ENCODE measurements at places on chromosomes 4 and X.

GRCh38 chrX:9885150-9885549 is 82.0 kb upstream of the CLDN34 start:
- no peak for DNase-seq

- no peak for DNase-seq
Observed at GRCh38 chrX:41909068-41909467, 14.3 kb downstream of the CASK start.

DNA sequence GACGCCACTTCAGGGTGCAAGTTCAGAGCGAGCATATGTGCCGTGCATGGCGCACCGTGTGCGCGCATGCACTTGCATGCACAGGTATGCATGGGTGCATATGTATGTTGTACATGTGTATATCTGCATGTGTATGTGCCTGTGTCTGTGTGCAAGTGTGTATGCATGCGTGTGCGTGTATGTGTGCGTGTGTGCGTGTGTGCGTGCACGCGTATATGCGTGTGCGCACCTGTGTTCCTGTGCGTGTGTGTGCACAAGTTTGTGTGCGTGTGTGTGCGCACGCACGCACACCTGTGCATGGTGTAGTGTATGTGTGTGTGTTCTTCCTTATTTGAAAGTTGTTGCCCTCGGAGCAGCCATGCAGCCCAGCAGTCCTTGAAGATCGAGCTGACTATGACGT is 76.8 kb downstream of the GPR143 start:
- no peak for DNase-seq

DNA sequence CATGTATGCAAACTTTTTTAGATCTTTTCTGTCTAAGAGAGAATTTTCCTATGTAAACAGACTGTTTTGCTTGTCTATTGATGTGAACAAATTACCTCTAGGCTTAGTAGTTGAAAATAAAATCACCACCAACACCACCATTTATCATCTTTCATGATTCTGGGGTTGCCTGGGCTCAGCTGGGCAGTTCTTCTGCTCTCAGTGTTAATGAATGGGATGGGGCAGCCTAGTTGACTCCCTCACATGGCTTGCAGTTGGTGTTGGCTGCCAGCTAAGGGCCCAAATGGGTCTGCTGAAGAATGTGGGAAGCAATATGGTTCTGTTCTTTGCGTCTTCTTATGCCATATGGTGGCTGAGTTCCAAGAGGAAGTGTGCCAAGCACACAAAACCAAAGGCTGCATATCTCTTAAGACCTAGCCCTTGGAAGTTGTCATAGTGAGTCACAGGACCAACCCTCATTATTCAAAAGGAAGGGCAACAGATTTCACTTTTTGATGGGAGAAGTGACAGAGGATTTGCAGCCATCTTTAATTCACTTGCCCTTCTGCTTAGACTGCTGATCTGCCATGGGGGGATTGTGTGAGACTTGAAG is 17.9 kb downstream of the REELD1 start:
- DNase-seq = no peak

DNA sequence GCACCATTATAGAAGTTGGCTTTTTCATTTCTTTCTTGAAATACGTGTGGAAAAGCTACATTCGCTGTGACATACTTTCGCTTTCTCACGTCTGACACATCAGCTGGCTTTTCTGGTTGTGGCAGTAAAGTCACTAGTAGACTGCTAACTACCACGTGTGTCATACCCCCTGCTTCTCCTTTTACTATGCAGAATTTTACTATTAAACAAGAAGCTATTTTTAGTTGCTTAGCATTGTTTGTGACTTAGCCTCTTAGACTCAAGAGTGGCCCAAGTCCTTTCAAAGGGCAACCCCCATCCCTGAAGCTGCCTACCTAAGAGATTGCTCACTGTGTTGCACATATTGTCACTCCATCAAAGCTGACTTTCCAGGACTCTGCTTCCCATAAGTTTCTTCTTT is 2.1 kb upstream of the IL2 start:
- DNase-seq = no peak

GRCh38 chr4:128009428-128009827 is 44.2 kb downstream of the ABHD18 start:
- no peak for DNase-seq

- DNase-seq = no peak
Observed at GRCh38 chr4:99991741-99992140, 41.7 kb upstream of the H2AZ1 start.

GRCh38 chrX:2484721-2485648 is 15.8 kb downstream of the DHRSX start:
- no peak for DNase-seq

DNA sequence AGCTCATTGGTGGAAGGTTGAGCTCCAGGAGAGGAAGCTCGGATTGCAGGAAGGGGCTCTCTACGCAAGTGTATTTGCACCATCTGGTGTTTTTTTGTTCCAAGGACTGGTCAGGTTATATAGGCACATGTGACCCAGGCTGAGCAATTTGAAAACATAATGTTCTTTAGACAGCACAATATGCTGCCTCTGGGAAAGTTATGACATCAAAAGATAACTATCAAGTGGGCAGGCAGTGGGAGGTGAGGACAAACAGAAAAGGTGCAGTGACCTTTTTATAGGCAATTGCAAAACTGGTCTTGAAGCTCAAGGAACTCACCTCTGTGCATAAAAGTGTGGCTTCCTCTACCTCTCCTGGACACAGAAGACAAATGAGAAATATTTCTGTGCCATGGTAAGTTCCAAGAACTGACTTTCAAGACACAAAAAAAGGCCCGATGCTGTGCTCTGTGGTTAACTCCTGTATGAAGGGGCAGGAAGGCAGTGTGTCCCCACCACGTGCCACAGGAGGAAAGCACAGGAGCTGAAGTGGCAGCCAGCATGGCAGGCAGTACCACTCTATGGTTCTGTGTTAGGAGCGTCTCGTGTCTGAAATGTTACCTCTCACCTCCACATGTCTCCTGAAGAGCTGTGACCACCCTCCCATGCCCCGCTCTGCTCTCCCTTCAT is 128.6 kb downstream of the SHROOM3 start:
- no peak for DNase-seq

DNA sequence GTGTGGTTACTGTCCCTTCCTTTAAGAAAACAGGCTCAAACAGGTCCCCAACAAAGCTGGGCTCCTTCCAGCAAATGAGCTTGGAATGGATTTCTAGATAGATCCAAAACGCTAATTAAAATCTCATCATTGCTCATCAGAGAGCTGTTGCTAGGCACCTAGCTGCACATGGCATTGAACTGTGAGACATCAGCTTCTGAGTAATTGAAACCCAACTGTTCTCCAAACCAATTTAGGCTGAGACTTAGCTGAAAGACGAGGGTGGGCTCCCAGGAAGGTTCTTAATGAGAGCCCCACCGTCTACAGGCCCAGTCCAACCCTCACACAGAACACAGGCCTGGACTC is 59.1 kb downstream of the FAM184B start:
- DNase-seq = no peak

DNA sequence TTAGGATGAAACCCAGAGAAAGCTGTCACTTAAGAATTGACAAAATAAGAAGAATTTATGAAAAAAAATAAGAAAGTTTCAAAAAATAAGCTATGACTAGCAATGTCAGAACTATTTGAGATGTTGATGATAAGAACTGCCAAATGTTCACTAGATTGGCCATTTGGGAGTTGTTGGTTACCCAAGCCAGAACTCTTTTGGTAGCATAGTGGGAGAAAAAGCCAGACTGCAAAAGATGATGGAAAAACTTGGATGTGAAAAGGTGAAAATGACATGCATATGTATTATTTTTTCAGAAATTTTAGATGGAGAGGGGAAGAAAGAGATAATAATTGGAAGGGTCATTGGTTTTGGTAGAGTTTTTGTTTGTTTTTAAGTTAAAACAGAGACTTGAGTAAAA is 397.2 kb upstream of the ATOH1 start:
- no peak for DNase-seq

GRCh38 chrX:96685210-96686099 is 813 bp downstream of the DIAPH2 start:
- DNase-seq = no peak

DNA sequence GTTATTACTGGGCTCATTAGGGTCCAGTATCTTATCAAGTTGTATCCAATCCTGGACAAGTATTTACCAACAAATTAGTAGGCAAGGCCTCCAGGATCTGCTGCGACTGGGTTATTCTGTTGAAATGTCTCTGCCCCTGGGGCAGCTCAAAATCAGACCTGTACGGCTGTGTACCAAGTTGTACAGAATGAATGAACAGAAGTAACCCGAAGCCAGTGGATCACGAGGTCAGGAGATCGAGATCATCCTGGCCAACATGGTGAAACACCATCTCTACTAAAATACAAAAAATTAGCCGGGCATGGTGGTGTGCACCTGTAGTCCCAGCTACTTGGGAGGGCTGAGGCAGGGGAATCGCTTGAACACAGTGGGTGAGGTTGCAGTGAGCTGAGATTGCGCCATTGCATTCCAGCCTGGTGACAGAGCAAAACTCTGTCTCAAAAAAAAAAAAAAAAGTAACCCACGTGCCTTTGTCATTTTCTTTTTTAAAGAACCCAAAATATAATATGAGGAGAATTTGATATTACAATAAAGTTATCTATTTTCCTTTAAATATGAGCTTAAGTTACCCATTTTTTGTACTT is 127.3 kb downstream of the CBR4 start:
- no peak for DNase-seq

- DNase-seq = no peak
Observed at GRCh38 chr4:4761128-4761982, 98.1 kb upstream of the MSX1 start.

GRCh38 chrX:124010566-124010965 is 49.1 kb downstream of the STAG2 start:
- no peak for DNase-seq

- DNase-seq = no peak
Observed at GRCh38 chr4:23993373-23993772, 103.5 kb upstream of the PPARGC1A start.

GRCh38 chrX:110450050-110450449 is 91.4 kb downstream of the RTL9 start:
- no peak for DNase-seq

DNA sequence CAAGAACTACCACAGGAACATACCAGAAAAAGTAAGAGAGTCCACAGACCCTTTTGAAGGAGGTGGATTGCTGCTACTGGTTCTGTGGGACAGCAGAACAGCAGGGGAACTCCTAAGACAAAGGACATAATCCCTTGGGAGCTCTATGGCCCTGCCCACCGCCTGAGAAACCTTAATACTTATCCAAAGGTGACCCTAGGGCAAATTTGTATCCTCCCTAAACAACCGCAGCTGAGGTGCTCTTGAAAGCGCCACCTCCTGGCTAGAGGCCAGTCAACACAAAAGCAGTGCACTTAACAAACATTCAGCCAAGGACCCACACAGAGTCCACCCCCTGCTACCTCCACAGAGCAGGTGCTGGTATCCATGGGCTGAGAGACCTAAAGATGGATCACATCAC is 136.8 kb downstream of the ADAM29 start:
- DNase-seq = no peak

- DNase-seq = no peak
Observed at GRCh38 chrX:155632431-155633100, 19.8 kb upstream of the TMLHE start.

DNA sequence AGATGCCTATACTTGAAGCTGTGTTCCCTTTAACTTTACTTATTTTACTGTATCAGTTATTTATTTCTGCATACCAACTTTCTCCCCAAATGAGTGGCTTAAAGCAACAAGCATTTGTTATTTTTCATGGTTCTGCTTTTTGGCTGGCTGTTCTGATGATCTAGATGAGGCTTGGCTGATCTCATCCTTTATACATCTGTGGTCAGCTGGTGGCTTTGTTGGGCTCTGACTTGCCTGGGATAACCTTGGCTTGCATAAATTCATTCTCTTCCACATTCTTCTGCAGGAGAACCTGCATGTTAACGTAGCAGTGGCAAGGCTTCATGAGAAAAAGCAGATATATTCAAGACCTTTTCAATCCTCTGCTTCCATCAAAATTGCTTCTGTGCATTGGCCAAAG is 1317.6 kb downstream of the ADGRL3 start:
- DNase-seq = no peak

DNA sequence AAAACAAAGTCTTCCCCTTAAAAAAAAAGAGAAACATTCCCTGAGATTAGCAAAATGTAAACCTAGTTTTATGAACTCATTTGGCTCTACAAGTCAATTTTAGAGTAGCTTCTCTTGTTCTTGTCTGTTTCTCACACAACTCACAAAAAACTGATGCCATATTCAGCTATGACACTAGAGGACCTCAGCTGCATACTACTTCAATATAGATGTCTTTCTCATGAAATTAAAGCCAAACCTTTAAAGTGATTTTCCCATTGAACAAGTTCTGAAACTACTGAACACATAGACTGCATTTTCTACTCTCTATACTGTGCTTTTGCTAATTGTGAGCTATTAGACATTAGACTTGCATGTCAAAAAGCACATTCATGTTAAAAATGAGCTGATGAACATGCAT is 49.8 kb downstream of the TBCK start:
- no peak for DNase-seq

- no peak for DNase-seq
Observed at GRCh38 chr4:104728380-104729122, 233.9 kb upstream of the CXXC4 start.

DNA sequence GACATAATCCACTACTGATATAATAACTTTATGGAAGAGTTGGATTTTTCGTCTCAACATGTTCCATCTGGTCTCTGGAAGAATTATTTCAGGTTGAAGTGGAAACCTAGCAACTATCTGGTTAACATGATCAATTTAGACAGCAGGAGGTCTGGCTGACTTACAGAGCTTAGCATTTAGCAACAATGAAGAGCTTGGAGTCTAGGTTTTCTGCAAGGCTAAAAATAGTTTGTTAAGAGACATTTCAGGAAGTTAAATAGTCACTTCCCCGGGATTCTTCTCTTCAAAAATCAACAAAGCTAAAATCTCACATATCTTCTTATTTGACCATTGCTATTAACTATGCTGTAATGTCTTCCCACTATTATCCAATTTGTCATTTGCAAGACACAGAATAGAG is 418.6 kb upstream of the DIPK2B start:
- no peak for DNase-seq

- DNase-seq = no peak
Observed at GRCh38 chr4:185548587-185548986, 13.3 kb upstream of the PDLIM3 start.

GRCh38 chr4:145299380-145300076 is 119.1 kb upstream of the OTUD4 start:
- DNase-seq = no peak

DNA sequence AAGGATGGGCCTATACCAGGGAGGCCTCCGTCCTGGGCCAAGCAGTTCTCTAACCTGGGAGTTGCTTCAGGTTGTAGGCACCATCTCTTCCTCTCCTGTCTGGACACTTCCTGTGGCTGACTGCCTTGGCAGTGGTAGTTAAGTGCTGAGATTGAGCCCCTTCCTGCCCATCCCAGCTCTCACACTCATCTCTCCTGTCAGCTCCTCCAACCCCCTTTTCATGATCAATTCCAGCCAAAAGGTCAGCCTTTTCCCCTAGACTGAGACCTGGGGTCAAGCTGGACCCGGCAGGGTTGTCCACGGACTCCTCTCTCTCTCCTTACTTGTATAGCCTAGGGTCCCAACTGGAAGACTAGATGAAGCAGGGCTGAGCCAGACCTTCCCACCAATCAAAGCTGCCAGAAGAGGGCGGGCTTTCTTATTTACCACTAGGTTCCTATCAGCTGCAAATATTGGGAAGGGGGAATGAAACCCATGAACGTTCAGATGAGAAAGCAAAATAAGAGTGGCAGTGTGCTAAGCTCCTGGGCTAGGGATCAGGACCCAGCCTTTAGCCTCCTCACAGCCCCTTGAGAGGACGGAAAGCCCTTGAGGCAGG is 34.5 kb downstream of the KDM5C start:
- no peak for DNase-seq
